ENCODE measurements at places on chromosomes 7 and 10.
A peak's percentile ranks its signal among the peaks of the same experiment; 100 is the strongest.

- DNase-seq, result no peak
Measured at GRCh38 chr10:121310151-121310711, 288.0 kb downstream of the FGFR2 start.

- peak; percentile 71 for DNase-seq
Measured at GRCh38 chr10:78401624-78402367, 368.1 kb downstream of the RPS24 start.

DNA sequence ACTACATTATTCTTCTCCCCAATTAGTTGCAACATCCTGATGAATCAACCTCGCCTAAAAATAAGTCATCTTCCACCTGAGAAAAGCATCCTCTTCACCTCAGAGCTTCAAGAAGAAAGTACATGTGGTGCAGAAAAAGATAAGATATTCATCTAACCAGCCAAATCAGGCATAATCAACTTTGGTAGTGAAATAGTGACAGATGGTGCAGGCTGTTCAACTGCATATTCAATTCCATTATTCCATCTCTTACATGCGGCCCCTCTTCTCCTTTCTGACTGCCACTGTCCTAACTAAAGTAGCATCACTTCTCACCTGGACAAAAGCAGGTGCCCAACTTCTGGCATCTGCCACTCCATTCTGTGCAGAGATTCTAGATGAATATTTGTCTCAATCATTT lies 148.4 kb upstream of the STEAP1 start:
- no peak for DNase-seq

DNA sequence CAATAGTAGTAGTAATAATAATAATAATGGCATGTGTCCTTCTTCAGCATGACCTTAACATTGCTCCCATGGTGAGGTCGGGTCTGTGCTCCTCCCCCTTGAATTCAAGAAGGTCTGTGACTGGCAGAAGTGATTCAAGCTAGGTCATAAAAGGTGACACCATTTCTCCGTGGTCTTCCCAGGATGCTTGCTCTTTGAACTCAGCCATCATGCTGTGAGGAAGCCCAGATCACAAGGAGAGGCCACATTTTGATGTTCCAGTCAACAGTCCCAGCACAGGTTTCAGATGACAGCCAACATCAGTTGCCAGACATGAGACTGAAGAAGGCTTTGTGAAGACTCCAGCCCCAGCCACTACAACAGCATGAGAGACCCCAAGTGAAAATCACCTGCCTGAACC lies 83.9 kb downstream of the SEPTIN14 start:
- DNase-seq, result no peak

GRCh38 chr10:22634093-22634492 lies 80.3 kb downstream of the PIP4K2A start:
- DNase-seq, result no peak

GRCh38 chr7:69436946-69437345 lies 161.3 kb upstream of the AUTS2 start:
- DNase-seq, result no peak
